ENCODE measurements at places on chromosomes 3 and 15. TPM values are rescaled to one million over a fixed set of nuclear protein-coding genes. Genes with fewer than 3 reads are reported as not detected.

- H3K4me3 ChIP-seq, result no peak overlapping the region
- H3K4me1 ChIP-seq, result no peaks in the 10 kb centered on the region
- no peaks in the 10 kb centered on the region for H3K36me3 ChIP-seq
- H3K27me3 ChIP-seq, result no peaks in the 10 kb centered on the region
- no peak for DNase-seq
- H3K27ac ChIP-seq, result no peak overlapping the region
Observed at GRCh38 chr15:67605871-67606270, 63.4 kb downstream of the MAP2K5 start.

- no peaks in the 10 kb centered on the region for H3K36me3 ChIP-seq
- no peaks in the 10 kb centered on the region for H3K27me3 ChIP-seq
- DNase-seq, result no peak
- H3K4me3 ChIP-seq, result no peak overlapping the region
- no peaks in the 10 kb centered on the region for H3K4me1 ChIP-seq
Observed at GRCh38 chr3:55252921-55253320, 234.2 kb downstream of the WNT5A start.

GRCh38 chr15:75647370-75648155 is at the start of gene SNX33:
Gene SNX33, plus strand, starts transcription at chr15:75647912. Its CDS starts 1,191 bp downstream, at chr15:75649103.
- peak within 1 kb of the TSS; percentile 37 for H3K27ac ChIP-seq
- H3K4me3 ChIP-seq, result peak within 1 kb of the TSS; percentile 64
- peak; percentile 76 for DNase-seq
- H3K27me3 ChIP-seq, result no peaks in the 10 kb centered on the region
- H3K36me3 ChIP-seq, result no peaks in the 10 kb centered on the region

DNA sequence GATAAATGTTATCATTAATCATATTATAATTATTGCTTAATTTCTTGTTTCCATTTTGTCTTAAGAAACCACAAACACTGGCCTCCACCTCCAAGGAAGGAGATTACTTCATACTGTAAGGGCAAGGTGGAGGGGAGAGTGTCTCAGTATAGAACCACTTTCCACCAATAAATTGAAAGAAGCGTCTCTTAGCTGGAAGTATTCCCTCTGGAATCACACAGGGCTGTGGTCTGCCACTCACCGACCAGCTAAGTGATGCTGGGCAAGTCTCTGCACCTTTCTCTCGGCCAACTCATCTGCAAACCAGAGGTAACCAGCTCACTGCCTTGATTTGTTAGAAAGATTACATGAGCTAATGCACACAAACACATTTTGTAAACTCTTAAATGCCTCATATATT is 63.1 kb downstream of the EIF4E3 start:
- no peaks in the 10 kb centered on the region for H3K36me3 ChIP-seq
- no peak overlapping the region for H3K27ac ChIP-seq
- no peak overlapping the region for H3K4me3 ChIP-seq
- H3K4me1 ChIP-seq, result peaks cover 17% of the 10 kb centered on the region
- peaks cover 5% of the 10 kb centered on the region for H3K27me3 ChIP-seq

Gene GABRR3
- not detected for total RNA-seq

- no peak overlapping the region for H3K4me3 ChIP-seq
- no peaks in the 10 kb centered on the region for H3K36me3 ChIP-seq
- H3K27me3 ChIP-seq, result no peaks in the 10 kb centered on the region
- DNase-seq, result no peak
Observed at GRCh38 chr15:56034514-56034913, 41.1 kb upstream of the NEDD4 start.

Gene CCDC39
- total RNA-seq, result not detected

Gene TRH
- not detected for total RNA-seq

Gene ACKR2
- total RNA-seq, result not detected

DNA sequence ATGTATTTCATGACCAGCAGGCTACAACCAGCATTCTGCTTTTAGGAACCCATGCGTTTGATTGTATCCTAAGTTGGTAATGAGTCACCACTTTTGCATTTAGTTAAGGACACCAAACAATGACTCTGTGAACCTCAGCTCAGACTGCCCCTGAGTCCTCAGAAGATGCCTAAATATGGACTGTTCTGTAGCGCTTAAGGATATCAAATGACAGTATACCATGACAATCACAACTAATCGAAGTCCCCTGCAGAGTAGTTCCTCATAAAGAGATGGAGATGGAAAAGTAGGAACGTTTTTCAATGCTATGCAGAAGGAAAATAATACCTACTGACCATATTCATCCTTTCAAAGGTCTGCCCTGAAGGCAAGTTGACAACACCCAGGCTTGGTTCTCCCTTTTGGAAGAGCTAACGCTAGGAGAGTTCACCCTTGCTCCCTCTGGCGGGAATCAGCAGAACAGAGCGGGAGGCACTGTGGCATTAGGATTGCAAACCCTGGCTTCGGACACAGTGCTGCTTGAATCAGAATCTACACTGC is 508.6 kb downstream of the FHIT start:
- DNase-seq, result no peak
- H3K36me3 ChIP-seq, result no peaks in the 10 kb centered on the region
- H3K4me1 ChIP-seq, result no peaks in the 10 kb centered on the region
- H3K27ac ChIP-seq, result no peak overlapping the region
- H3K4me3 ChIP-seq, result no peak overlapping the region

- no peaks in the 10 kb centered on the region for H3K36me3 ChIP-seq
- no peak for DNase-seq
Observed at GRCh38 chr15:48309740-48310139, 21.5 kb upstream of the DUT start.

DNA sequence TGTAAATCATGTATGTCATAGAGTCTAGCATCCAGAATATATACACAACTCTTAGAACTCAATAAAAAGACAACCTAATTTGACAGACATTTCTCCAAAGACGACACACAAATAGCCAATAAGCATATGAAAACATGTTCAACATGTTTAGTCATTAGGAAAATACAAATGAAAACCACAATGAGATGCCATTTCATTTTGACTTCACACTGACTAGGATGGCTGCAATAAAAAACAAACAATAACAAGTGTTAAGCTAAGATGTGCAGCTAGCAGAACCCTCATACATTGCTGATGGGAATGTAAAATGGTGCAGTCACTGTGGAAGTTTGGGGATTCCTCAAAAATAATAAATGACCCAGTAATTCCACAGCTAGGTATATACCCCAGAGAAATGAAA is 16.4 kb downstream of the SPG11 start:
- no peak for DNase-seq
- no peak overlapping the region for H3K4me3 ChIP-seq
- H3K4me1 ChIP-seq, result no peaks in the 10 kb centered on the region
- H3K36me3 ChIP-seq, result peaks cover 2% of the 10 kb centered on the region
- H3K27ac ChIP-seq, result no peak overlapping the region

Gene LRRC31
- total RNA-seq, result not detected

DNA sequence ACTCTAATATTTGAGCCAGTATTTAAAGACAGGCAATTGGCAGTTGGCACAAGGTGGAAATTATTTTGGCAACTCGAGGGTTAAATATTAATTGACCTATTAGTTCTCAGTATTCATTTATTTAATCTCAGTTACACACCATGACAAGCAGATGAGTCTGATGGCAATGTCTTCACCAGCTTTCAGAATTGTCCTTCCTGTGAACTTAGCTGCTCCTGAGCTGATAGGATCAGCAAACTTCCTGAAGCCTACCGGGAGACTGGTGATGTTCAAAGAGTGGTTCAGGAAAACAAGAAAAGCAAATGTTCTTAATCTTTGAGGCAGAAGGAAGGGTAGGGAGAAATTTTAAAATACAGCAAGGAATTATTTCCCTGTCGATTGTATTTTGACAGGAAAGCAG is 522.2 kb downstream of the SOX2 start:
- no peak for DNase-seq
- no peak overlapping the region for H3K4me3 ChIP-seq
- H3K4me1 ChIP-seq, result no peaks in the 10 kb centered on the region
- H3K27me3 ChIP-seq, result no peaks in the 10 kb centered on the region
- H3K27ac ChIP-seq, result no peak overlapping the region

Gene ZNF660
- total RNA-seq, result 1.5 TPM

Gene FBXW12
- total RNA-seq, result not detected

Gene NRROS
- 14.4 TPM for total RNA-seq

Gene FAM81A
- 1.2 TPM for total RNA-seq

GRCh38 chr3:159724627-159725026 is 264.0 kb upstream of the IL12A start:
- H3K27ac ChIP-seq, result no peak overlapping the region
- H3K36me3 ChIP-seq, result no peaks in the 10 kb centered on the region
- peaks cover 27% of the 10 kb centered on the region for H3K4me1 ChIP-seq
- no peak overlapping the region for H3K4me3 ChIP-seq
- DNase-seq, result no peak

DNA sequence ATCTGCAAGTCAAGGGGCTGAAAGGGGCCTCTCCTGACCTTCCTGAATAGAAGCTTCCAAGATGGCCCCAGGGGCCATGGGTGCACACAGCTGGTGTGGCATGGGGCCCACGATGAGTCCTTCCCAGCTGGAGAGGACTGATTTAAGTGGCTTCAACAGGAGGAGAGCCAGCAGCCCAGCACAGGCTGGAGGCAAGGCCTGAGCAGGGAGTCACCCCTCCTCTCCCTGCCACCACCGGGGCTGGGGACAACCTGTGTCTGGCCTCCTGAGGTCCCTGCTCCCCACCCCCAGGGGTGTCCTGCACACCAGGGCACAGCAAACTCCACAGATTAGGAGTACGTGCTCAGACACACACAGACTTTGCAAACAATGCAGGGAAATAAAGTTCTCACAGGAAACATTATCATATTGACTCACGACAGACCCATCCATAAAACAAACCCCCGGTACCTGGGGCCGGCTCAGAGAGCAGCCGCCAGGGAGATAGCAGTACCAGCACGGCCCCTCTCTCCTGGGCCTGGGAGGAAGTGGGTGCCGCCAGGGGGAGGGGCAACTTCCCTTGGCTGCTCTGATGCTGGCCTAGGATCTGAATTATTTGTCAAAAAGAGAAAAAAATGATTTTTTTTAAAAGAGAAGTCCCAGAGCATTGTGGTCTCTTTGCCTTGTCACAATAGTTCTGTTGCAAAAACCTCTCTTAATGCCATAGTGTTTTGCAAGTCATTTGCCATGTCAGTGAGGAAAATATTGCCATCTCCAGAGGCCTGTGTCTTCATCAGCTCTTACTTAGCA is 21.9 kb upstream of the TSEN2 start:
- H3K27me3 ChIP-seq, result no peaks in the 10 kb centered on the region
- peak; percentile 18 for DNase-seq
- no peak overlapping the region for H3K27ac ChIP-seq
- no peaks in the 10 kb centered on the region for H3K36me3 ChIP-seq
- peaks cover 14% of the 10 kb centered on the region for H3K4me1 ChIP-seq

GRCh38 chr15:56484287-56484686 is 19.4 kb upstream of the MNS1 start:
- H3K4me3 ChIP-seq, result no peak overlapping the region
- no peak for DNase-seq
- no peaks in the 10 kb centered on the region for H3K36me3 ChIP-seq
- H3K4me1 ChIP-seq, result no peaks in the 10 kb centered on the region
- no peak overlapping the region for H3K27ac ChIP-seq

GRCh38 chr3:134081211-134081610 is 51.5 kb upstream of the SLCO2A1 start:
- no peaks in the 10 kb centered on the region for H3K36me3 ChIP-seq
- H3K4me1 ChIP-seq, result no peaks in the 10 kb centered on the region
- H3K27me3 ChIP-seq, result no peaks in the 10 kb centered on the region
- no peak overlapping the region for H3K27ac ChIP-seq

DNA sequence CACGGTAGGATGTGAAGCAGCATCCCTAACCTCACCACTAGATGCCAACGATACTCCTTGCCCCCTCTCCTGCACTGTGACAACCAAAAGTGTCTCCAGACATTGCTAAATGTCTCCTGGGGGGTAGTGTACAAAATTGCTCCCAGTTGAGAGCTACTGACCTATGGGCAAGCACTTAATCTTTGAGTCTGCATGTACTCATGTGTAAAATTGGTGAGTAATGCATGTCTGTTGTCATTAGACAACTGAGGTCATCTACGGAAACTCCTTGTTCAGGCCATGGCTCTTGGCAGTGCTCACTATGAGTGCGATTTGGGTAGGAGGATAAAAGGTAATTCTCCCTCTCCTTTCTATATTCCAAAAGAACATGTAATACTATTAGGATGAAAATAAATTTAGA is 29.2 kb downstream of the PDHB start:
- H3K4me1 ChIP-seq, result no peaks in the 10 kb centered on the region
- no peak overlapping the region for H3K4me3 ChIP-seq
- no peak overlapping the region for H3K27ac ChIP-seq
- no peaks in the 10 kb centered on the region for H3K27me3 ChIP-seq

Gene RFTN1
- 45.1 TPM for total RNA-seq

- no peaks in the 10 kb centered on the region for H3K36me3 ChIP-seq
- no peaks in the 10 kb centered on the region for H3K27me3 ChIP-seq
- no peak for DNase-seq
Observed at GRCh38 chr3:197926418-197926817, 23.6 kb upstream of the RPL35A start.

Gene BOC
- total RNA-seq, result not detected

DNA sequence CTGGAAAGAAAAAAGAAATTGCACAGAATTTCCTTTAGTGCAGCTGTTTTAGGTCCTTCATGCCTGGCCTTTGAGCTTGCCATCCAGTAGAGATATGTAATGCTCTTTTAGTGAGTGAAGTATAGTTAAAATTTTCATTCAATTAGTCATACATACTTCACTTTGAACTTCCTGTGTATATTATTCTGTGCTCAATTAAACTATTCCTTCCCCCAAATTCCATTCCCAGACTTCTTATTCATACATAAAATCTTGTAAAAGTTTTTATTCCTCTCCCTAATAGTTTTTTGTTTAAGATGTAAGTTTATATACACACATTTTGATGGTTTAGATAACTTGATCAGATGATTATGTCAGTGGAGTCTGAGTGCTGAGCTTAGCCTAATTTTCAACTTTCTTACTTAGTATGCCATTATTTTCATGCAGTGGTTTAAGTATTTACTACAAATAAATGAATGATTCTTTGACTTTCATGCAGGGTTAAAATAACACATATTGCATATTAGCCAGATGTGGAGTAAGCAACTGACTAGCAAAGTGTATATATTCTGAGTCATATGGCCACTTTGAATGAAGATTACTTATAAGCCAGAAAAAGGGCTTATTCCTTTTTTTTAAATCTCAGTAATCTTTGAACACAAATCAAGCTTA is 42.5 kb upstream of the ABHD10 start:
- H3K4me3 ChIP-seq, result peak overlapping the region; percentile 28
- peaks cover 70% of the 10 kb centered on the region for H3K4me1 ChIP-seq
- DNase-seq, result peak; percentile 84
- H3K27ac ChIP-seq, result peak overlapping the region; percentile 99
- H3K27me3 ChIP-seq, result no peaks in the 10 kb centered on the region

- H3K4me3 ChIP-seq, result no peak overlapping the region
- H3K27ac ChIP-seq, result no peak overlapping the region
- no peak for DNase-seq
- H3K36me3 ChIP-seq, result no peaks in the 10 kb centered on the region
- no peaks in the 10 kb centered on the region for H3K27me3 ChIP-seq
Observed at GRCh38 chr3:140007911-140008869, 73.2 kb downstream of the CLSTN2 start.

Gene DNAH1
- 5.8 TPM for total RNA-seq

Measured in endothelial cell of umbilical vein (primary cell).